ENCODE measurements at places on chromosomes 5 and 9.

DNA sequence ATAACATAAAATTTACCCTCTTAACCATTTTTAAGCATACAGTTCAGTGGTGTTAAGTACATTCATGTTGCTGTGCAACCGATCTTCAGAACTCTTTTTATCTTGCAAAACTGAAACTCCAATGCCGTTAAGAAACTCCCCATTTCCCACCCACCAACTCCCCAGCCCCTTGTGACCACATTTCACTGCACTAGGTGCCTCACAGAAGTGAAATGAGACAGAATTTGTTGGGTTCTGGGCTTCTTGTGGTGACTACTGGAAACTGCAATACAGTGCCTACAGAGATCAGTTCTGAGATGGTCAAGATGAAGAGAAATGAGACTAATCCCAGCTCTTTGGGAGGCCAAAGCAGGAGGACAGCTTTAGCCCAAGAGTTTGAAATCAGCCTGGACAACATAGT is 202.1 kb upstream of the SLC30A5 start:
- DNase-seq, result no peak

DNA sequence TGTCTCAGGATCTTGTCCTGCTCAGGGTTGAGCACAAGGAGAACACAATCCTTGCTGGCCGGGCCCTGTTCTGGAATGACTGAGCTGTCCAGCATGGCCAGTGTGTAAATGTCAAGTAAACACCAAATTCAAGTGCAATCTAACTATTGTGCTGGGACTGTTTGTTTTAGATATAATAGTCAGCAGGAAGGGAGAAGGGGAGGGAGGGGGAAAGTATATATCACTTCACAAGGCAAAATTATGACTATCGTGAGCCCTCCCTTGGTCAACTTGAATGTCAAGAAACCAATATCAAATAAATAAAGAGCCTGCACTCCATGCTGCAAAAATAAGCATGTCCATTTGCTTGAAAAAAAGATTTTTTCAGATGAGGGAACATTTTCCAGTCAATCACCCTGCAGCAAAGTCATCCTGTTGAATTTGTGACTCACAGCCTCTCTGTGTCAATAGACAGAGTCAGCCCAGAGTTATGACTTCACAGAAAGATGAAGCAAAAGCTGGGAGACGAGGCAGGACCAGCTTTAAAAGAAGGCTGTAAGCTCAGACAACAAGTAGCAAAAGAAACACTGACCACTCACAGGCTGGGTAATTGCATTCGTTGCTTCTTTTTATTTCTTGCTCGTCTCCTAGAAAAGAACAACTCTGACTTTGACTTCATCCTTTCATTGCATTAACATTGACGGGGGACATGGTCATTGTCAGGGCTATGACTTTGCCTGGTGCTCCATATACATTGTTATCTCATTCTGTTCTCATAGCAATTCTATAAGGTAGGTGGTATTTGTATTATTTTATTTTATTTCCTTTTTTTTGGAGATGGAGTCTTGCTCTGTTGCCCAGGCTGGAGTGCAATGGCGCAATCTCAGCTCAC is 15.3 kb upstream of the KLF4 start:
- no peak for DNase-seq

DNA sequence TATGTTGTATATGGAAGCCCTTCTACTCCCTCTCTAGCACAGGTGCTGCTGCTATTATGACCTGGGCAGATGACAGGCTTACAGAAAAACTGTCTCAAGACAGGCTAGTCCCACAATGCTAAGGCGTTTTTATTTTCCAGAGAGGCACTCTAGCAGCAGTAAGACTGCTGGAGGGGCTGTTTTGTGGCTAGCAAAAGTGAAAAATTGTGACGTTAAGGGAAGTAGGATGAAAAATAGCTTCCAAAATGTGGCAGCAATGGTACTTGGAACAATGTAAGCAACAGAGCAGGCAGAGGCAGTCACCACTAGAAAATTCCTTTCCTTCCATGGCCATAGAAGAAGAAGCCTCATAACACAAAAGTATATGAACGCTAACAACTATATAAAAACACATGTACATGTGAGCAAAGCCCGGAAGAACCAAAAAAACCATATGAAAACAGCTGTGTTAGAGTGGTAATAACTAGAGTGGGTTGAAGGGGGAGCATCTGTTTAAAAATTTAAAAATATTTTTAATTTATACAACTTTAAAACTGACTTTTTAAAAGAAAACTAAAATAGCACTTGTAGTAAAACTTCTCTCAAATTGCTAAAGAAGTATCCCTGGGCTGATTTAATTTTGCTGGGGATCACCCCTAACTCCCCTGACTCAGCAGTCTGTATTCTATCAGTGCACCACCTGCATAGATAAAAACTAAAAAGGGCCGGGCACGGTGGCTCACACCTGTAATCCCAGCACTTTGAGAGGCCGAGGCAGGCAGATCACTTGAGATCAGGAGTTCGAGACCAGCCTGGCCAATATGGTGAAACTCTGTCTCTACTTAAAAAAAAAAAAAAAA is 30.6 kb downstream of the CLINT1 start:
- DNase-seq, result no peak

DNA sequence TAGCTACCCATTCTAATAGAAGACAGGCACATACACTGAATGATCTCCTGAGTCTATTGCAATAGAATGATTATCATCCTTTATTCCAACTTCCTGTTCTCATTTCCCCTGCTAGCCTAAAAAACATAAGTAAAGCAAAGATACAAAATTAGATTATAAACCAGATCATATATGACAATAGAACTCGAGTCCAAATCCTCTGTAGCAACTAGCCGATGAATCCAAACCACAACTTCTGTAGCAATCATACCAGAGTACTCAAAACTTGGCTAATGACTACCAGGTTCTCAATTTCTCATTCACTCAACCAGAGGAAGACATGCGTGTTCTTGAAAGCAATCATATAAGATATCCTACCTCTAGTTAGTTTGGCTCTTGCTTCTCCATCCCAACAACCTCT is 622.1 kb downstream of the PSAT1 start:
- DNase-seq, result no peak

GRCh38 chr5:52987711-52988331 is 1.3 kb upstream of the ITGA2 start:
- no peak for DNase-seq

- DNase-seq, result no peak
These were observed 160.9 kb downstream of the HSD17B3 start for GRCh38 chr9:96141128-96141474.

- no peak for DNase-seq
These were observed 20.8 kb downstream of the MINAR2 start for GRCh38 chr5:129768735-129769134.

Data from CD4-positive, alpha-beta T cell treated with Interleukin-17A for 1 hour (primary cell).